Activated CD4-positive, alpha-beta T cell treated with anti-CD3 and anti-CD28 coated beads for 4 hours (primary cell): ENCODE measurements at places on chromosomes 5 and 9.

DNA sequence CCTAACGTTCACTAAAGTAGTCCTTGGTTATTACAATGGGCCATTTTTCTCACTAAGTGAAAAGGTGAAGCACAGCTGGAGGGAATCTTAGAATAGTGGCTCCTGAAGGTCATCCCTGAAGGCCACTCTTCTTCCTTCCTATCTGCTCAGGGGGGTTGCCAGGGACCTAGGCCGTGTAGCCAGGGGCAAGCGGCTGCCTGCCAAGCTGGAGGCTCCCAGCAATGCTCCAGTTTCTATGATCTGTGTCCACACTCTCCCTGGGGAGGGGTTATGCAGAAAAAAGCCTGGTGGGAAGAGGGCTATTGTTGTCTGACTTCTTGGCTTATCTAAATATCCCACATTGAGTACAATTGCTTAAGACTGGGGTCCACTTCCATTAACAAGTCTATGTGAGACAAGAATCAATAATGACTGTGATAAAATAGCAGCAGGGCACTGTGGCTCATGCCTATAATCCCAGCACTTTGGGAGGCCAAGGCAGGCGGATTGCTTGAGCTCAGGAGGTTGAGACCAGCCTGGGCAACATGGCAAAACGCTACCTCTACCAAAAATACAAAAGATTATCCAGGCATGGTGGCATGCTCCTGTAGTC is 3.8 kb downstream of the NMRK1 start:
- no peak for DNase-seq

- no peak for DNase-seq
These were observed 90.0 kb downstream of the TRIM32 start for GRCh38 chr9:116777116-116777515.

GRCh38 chr5:71740015-71740753 is 21.1 kb downstream of the CARTPT start:
- DNase-seq = no peak

DNA sequence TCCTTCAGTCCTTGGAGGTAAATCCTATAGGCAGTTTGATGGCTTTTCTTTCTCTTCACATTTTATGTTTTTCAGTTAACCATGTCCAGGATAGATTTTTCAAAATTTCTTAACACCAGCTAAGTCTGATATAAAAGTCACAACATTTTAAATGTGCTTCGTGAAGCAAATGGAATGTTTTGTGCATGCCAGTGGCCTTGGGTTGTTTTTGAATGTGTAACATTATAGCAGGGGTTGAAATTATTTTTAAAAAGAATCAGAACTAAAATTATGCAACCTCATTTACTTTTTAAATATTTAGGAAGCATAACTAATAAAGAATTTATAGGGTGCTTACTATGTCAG is 201.1 kb downstream of the ARHGEF28 start:
- DNase-seq = no peak
